ENCODE measurements at places on chromosomes 3 and 15. TPM values are rescaled to one million over a fixed set of nuclear protein-coding genes. Genes with fewer than 3 reads are reported as not detected.

The THSD4 gene
- 50.6 TPM for total RNA-seq

The CXCR6 gene
- total RNA-seq, result not detected

The GATM gene
- total RNA-seq, result 0.89 TPM

The WDR49 gene
- not detected for total RNA-seq

The GCHFR gene
- 0.54 TPM for total RNA-seq

The KNL1 gene
- total RNA-seq, result 14.5 TPM

The C3orf49 gene
- not detected for total RNA-seq

The SMCO1 gene
- total RNA-seq, result not detected

The PLA2G4E gene
- total RNA-seq, result not detected

The ALS2CL gene
- total RNA-seq, result 3.1 TPM

The CLDN1 gene
- total RNA-seq, result 0.32 TPM

The ARRDC4 gene
- total RNA-seq, result 33.1 TPM

The DNAH12 gene
- total RNA-seq, result not detected

The SAMMSON gene
- total RNA-seq, result not detected

The DLL4 gene
- total RNA-seq, result not detected

- no peaks in the 10 kb centered on the region for H3K36me3 ChIP-seq
- H3K27ac ChIP-seq, result peak overlapping the region; percentile 83
- no peaks in the 10 kb centered on the region for H3K27me3 ChIP-seq
- DNase-seq, result peak; percentile 54
Observed at GRCh38 chr15:56985856-56986255, 67.4 kb downstream of the TCF12 start.

DNA sequence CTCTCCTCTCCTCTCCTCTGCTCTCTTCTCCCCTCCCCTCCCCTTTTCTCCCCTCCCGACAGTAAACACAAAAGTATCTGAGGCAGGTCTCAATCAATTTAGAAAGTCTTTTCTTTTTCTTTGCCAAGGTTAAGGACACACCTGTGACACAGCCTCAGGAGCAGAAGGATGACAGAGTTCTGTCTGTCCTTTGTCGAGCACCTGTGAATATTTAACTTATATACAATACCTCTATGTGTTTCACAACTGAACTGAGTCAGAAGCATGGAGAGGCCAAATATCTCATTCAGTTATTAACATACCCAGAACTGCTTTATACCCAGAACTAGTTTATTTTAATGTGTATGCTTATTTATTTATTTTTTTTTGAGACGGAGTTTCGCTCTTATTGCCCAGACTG, 81.1 kb upstream of the ROBO1 start:
- DNase-seq, result no peak
- no peaks in the 10 kb centered on the region for H3K27me3 ChIP-seq
- H3K4me3 ChIP-seq, result no peak overlapping the region
- no peaks in the 10 kb centered on the region for H3K4me1 ChIP-seq

- no peak for DNase-seq
- peaks cover 10% of the 10 kb centered on the region for H3K27me3 ChIP-seq
- H3K27ac ChIP-seq, result no peak overlapping the region
- H3K4me1 ChIP-seq, result peaks cover 10% of the 10 kb centered on the region
Observed at GRCh38 chr3:169754711-169755110, 10.1 kb downstream of the TERC start.

GRCh38 chr3:152626226-152626625, 208.7 kb upstream of the P2RY1 start:
- DNase-seq, result no peak
- no peaks in the 10 kb centered on the region for H3K4me1 ChIP-seq
- H3K4me3 ChIP-seq, result no peak overlapping the region
- 0 out of 2 replicates have a peak, but pooled peaks cover 5% of the 10 kb centered on the region for H3K27me3 ChIP-seq

- H3K27me3 ChIP-seq, result no peaks in the 10 kb centered on the region
- no peaks in the 10 kb centered on the region for H3K4me1 ChIP-seq
- no peak overlapping the region for H3K4me3 ChIP-seq
- no peak for DNase-seq
- H3K36me3 ChIP-seq, result no peaks in the 10 kb centered on the region
- H3K27ac ChIP-seq, result no peak overlapping the region
Observed at GRCh38 chr15:85913461-85913860, 118.7 kb upstream of the KLHL25 start.

- peaks cover 5% of the 10 kb centered on the region for H3K27me3 ChIP-seq
- peak; percentile 19 for DNase-seq
- H3K36me3 ChIP-seq, result no peaks in the 10 kb centered on the region
- no peak overlapping the region for H3K4me3 ChIP-seq
Observed at GRCh38 chr3:41169023-41169422, 30.3 kb upstream of the CTNNB1 start.

GRCh38 chr3:59411186-59411585, 361.4 kb upstream of the CFAP20DC start:
- H3K27me3 ChIP-seq, result no peaks in the 10 kb centered on the region
- no peak for DNase-seq
- H3K4me1 ChIP-seq, result peaks cover 20% of the 10 kb centered on the region
- no peaks in the 10 kb centered on the region for H3K36me3 ChIP-seq

DNA sequence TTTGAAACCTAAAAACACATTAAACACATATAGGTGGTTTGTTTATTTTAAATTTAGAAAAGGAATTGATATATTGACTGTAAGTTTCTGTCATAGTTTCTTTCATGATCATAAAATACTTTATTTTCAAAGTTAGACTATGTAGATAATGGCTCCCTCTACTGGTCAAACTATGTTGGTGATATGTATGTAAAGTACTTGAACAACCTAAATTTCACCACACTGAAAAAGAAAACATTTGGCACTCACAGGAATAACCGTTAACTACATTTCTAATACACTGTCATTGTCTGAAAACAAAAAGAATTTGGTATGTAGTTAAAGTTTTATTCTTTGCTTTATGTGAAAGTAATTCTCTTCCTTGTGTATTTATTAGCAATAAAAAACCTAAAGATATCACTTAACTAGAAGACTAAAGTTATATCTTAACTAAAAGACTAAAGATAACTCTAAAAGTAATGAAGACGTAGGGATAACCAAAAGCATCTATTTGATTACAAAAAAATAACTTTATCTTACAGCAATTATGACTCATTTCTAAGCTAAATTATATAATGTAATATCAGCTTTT, 427.5 kb downstream of the VGLL3 start:
- no peaks in the 10 kb centered on the region for H3K27me3 ChIP-seq
- H3K4me3 ChIP-seq, result no peak overlapping the region
- H3K4me1 ChIP-seq, result no peaks in the 10 kb centered on the region
- H3K36me3 ChIP-seq, result no peaks in the 10 kb centered on the region

GRCh38 chr3:58016710-58017109, 8.5 kb downstream of the FLNB start:
- H3K27me3 ChIP-seq, result no peaks in the 10 kb centered on the region
- H3K4me3 ChIP-seq, result no peak overlapping the region
- no peak overlapping the region for H3K27ac ChIP-seq
- no peak for DNase-seq
- H3K4me1 ChIP-seq, result peaks cover 60% of the 10 kb centered on the region

DNA sequence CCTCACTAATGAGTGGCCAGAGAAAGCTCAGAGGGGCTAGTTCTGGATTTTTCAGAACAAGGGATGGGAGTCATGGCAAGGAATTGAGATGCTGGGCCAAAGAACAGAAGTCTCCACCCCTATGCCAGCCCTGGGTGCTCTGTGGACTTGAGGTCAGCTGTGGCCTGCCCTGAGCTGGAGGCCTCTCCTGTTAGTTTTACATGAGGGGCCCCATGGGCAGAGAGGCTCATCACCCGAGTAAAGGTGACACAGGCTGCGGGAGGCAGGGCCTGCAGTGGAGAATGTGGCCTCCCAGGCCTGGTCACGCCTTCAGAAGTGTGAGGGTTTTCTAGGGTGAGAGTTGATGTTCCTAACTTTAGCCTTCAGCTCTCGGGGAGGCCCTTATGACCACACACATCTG, 44.9 kb downstream of the ABHD5 start:
- H3K4me1 ChIP-seq, result peaks cover 28% of the 10 kb centered on the region
- H3K36me3 ChIP-seq, result no peaks in the 10 kb centered on the region
- DNase-seq, result no peak
- H3K27ac ChIP-seq, result no peak overlapping the region

GRCh38 chr3:13567684-13568514, 19.0 kb downstream of the FBLN2 start:
- H3K4me3 ChIP-seq, result no peak overlapping the region
- no peaks in the 10 kb centered on the region for H3K27me3 ChIP-seq
- peaks cover 18% of the 10 kb centered on the region for H3K4me1 ChIP-seq
- no peak for DNase-seq

DNA sequence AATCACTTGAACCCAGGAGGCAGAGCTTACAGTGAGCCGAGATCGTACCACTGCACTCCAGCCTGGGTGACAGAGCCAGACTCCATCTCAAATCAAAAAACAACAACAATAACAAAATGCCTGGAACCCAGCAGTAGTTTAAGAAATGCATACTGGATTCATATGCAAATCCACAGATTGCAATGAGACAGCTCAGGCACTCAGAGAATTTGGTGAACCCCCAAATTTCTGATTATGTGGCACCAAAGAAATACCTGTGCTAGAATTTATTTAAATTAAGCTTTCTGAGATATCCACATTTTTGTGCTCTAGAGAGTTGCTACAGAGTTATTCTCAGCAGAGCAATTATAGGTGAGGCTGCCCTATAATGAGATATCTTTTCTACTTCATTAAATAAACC, 29.7 kb downstream of the SPATA16 start:
- DNase-seq, result no peak
- H3K4me1 ChIP-seq, result no peaks in the 10 kb centered on the region
- no peak overlapping the region for H3K4me3 ChIP-seq
- no peaks in the 10 kb centered on the region for H3K36me3 ChIP-seq
- H3K27me3 ChIP-seq, result no peaks in the 10 kb centered on the region

GRCh38 chr15:70530503-70530902, 232.9 kb downstream of the UACA start:
- no peak overlapping the region for H3K27ac ChIP-seq
- H3K36me3 ChIP-seq, result no peaks in the 10 kb centered on the region
- H3K27me3 ChIP-seq, result peaks cover 41% of the 10 kb centered on the region
- H3K4me1 ChIP-seq, result peaks cover 15% of the 10 kb centered on the region
- H3K4me3 ChIP-seq, result no peak overlapping the region

GRCh38 chr3:23377928-23378672, 175.0 kb downstream of the UBE2E2 start:
- no peak for DNase-seq
- no peaks in the 10 kb centered on the region for H3K36me3 ChIP-seq
- H3K4me3 ChIP-seq, result no peak overlapping the region
- no peaks in the 10 kb centered on the region for H3K27me3 ChIP-seq
- H3K27ac ChIP-seq, result no peak overlapping the region
- H3K4me1 ChIP-seq, result no peaks in the 10 kb centered on the region

DNA sequence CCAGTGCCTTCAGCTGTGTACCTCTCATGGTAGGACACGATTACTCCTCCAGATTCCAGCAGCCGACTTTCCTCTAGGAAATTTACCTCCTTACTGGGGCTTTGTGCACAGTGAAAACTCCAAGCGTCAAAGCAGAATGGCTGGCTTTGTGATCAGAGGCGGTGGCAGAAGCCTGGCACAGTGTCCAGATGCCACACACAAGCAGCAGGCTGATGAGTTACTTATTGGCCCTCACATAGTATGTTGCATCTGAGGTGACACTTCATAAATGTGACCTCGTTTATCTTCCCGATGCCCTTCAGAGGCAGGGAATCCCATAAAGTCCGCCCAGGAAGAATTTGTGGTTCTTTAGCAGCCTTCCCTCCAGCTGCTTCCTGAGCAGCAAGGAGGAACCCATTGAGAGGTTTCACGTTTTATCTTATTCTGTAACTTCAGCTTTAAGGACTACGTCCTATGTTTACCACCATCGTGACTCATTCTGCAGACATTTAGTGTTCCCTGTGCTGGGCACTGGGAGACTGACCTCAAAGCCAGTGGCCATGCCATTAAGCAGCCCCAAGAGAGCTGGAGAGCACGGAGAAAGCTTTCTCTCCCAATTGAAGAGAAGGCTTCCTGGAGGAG, 107.1 kb upstream of the C15orf61 start:
- peak; percentile 30 for DNase-seq
- H3K36me3 ChIP-seq, result no peaks in the 10 kb centered on the region
- H3K27me3 ChIP-seq, result no peaks in the 10 kb centered on the region
- peaks cover 5% of the 10 kb centered on the region for H3K4me1 ChIP-seq

DNA sequence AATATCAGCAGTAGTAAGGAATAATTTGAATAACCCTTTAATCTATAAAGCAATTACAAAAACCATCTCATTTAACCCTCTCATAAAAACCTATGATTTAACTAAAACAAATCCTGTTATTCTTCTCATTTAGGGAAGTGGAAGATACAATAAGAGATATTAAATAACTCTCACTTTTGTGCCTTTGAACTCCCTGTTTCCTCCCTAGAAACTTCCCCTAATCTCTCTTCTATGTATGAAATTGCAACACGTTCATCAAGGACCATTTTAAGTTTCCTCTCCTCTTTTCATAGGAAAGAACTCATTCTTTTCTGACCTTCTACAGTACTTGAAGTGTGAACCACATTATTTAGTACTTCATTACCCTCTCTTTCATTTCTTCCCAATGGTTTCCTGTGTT, 18.8 kb upstream of the FAM81A start:
- peaks cover 25% of the 10 kb centered on the region for H3K27me3 ChIP-seq
- H3K4me1 ChIP-seq, result no peaks in the 10 kb centered on the region
- no peak overlapping the region for H3K27ac ChIP-seq
- H3K36me3 ChIP-seq, result no peaks in the 10 kb centered on the region

- H3K27me3 ChIP-seq, result no peaks in the 10 kb centered on the region
- H3K4me3 ChIP-seq, result no peak overlapping the region
- DNase-seq, result no peak
- no peak overlapping the region for H3K27ac ChIP-seq
Observed at GRCh38 chr3:175070946-175071345, 211.8 kb downstream of the NAALADL2 start.

- no peaks in the 10 kb centered on the region for H3K4me1 ChIP-seq
- no peak overlapping the region for H3K4me3 ChIP-seq
- no peak overlapping the region for H3K27ac ChIP-seq
- DNase-seq, result no peak
- H3K27me3 ChIP-seq, result no peaks in the 10 kb centered on the region
Observed at GRCh38 chr3:141777957-141778813, 15.0 kb downstream of the GRK7 start.

- no peaks in the 10 kb centered on the region for H3K36me3 ChIP-seq
- no peaks in the 10 kb centered on the region for H3K27me3 ChIP-seq
- no peak overlapping the region for H3K27ac ChIP-seq
- DNase-seq, result no peak
- no peaks in the 10 kb centered on the region for H3K4me1 ChIP-seq
Observed at GRCh38 chr3:156158656-156159295, 38.4 kb downstream of the KCNAB1 start.

DNA sequence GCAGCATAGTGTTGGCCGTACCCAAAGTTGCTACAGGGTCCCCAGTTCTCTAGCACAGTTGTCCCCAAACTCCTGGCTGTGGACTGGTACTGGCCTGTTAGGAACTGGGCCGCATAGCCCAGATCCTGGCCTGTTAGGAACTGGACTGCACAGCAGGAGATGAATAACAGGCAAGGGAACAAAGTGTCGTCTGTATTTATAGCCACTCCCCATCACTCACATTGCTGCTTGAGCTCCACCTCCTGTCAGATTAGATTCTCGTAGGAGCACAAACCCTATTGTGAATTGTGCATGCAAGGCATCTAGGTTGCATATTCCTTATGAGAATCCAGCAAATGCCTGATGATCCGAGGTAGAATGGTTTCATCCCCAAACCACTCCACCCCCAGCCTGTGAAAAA, 604.0 kb upstream of the LMCD1 start:
- DNase-seq, result no peak
- H3K27me3 ChIP-seq, result no peaks in the 10 kb centered on the region
- H3K4me1 ChIP-seq, result no peaks in the 10 kb centered on the region
- no peak overlapping the region for H3K4me3 ChIP-seq

- H3K4me3 ChIP-seq, result no peak overlapping the region
- no peaks in the 10 kb centered on the region for H3K27me3 ChIP-seq
- H3K27ac ChIP-seq, result no peak overlapping the region
- H3K4me1 ChIP-seq, result peaks cover 24% of the 10 kb centered on the region
Observed at GRCh38 chr3:172680684-172681083, 30.2 kb downstream of the NCEH1 start.
